Stimulated activated CD4-positive, alpha-beta T cell treated with anti-CD3 and anti-CD28 coated beads, Interleukin-4, amount 100 ng/mL, for 48 hours (primary cell): ENCODE measurements at places on chromosomes 16 and 17.
A peak's percentile ranks its signal among the peaks of the same experiment; 100 is the strongest.

GRCh38 chr16:25018972-25019617, 3.9 kb upstream of the ARHGAP17 start:
- no peak for DNase-seq

DNA sequence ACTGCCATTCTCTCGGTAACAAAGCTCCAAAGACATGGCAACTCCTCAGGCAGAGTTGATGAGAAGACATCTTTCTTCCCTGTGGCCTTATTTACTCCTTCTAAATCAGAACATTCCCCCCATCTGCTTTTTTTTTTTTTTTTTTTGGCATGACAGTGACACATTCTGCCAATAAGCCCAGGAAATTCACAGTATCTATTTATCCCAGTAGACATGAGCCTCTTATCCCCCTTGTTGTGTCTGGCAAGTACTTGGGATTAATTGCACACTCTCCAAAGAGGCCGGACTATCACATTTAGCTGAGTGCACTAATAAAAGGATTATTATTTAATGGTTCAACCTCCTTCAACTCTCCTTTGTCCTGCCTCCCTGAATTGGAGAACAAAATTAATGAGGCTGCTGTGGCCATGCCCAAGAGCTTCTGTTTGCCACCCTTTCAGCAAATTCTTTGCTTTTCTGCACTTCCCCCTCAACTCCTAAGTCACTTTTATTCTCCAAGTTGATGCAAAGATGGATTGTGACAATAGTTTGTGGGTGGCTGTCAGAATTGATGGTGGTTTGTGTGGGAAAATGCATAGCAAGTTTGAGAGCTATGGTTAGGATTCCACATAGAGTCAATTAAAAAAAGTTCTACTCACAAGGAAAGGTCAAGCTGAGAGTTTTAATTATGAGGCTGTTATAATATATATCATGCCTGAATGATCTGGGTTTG, 47.2 kb downstream of the GPR139 start:
- DNase-seq: no peak

- no peak for DNase-seq
These were observed 39.2 kb upstream of the GSE1 start for GRCh38 chr16:85573696-85574641.

DNA sequence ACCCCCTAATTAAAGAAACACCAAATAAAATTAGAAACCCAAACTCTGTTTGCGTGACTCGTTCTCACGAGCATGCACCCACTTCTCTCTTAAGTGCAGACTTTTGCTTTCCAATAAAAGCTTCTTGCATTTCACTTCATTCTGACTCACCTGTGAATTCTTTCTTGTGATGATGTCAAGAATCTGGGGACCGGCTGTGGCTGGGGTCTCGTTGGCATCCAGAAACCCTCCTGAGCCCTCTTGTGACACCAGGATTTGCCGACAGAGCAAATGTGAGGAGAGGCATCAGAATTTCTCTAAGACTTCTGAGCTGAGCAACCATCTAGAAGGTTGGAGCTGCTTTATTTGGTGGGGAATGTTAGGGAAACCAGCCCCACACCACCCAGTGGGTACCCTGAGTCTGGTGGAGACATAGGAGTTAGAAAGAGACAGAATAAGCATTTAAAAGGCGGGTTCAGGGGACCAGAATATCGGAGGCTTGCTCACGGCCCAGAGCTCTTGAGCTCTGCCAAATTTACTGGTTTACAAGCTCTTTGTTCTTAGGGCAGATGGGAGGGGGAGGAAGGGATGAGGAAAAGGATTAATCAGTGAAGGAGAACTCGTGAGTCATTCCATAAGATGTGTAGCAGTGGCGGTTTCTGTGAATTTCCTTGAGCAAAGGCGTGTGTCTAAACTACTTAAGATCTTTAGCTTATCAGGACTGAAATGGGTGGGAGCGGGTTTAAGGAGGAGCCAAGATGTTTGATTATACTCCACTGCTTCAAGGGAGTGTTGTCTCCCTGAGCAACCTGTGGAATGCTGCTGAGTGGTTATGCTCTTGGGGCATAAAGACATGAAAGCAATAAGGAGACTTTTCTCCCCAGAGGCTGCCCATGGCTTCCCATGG, 24.2 kb upstream of the TMC5 start:
- DNase-seq: no peak

DNA sequence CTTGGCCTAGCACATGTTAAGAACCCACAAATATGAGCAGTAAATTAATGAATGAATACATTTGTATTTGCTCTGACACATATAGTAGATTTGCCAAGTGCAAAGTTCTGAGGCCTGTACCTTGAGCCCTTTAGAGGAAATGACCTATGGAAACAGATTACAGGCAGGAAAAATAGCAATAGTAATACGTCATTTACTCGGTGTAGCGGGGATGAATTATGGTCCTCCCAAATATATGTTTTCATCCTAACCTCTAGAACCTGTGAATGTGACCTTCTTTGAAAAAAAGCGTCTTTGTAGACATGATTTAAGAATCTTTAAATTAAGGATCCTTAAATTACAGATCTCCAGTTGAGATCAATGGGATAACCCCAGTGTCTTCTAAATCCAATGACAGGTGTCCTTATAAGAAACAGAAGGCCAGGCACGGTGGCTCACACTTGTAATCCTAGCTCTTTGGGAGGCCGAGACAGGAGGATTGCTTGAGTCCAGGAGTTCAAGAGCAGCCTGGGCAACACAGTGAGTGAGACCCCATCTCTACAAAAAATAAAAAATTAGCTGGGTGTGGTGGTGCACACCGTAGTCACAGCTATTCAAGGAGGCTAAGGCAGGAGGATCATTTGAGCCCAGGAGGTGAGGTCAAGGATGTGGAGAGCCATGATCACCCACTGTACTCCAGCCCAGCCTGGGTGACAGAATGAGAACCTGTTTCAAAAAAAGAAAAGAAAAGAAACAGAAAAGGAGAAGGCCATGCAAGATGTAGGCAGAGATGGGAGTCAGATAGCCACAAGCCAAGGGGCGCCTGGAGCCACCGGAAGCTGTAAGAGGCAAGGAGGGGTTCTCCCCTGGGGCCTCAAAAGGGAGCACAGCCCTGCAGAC, 5.1 kb upstream of the ITPRIPL2 start:
- DNase-seq: no peak

GRCh38 chr16:11681976-11682654, 13.9 kb downstream of the SNN start:
- DNase-seq: no peak

- DNase-seq: peak; percentile 20
These were observed 24.0 kb upstream of the SSTR5 start for GRCh38 chr16:1048442-1049112.

DNA sequence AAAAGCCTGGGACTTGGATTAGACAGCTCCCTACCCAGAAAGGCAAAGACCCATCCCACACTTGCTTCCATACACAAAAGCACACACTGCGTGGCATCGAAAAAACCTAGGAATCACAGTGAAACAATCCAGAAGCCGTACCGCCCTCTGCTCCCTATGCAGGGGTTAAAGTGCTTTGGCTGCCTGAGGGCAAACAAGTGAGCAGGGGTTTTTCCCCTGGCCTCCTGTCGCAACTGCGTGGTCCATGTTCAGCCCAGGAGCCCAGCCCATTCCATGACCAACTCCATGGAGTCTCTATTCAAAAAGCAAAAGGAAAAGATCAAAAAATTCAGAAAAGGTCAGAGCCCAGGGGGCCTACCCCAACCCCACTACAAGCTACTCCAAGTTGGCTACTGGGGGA, 3.6 kb upstream of the GSDMB start:
- no peak for DNase-seq

- no peak for DNase-seq
These were observed 23.4 kb downstream of the TRPV1 start for GRCh38 chr17:3585826-3586225.
